ENCODE measurements at places on chromosomes 6 and 20.

DNA sequence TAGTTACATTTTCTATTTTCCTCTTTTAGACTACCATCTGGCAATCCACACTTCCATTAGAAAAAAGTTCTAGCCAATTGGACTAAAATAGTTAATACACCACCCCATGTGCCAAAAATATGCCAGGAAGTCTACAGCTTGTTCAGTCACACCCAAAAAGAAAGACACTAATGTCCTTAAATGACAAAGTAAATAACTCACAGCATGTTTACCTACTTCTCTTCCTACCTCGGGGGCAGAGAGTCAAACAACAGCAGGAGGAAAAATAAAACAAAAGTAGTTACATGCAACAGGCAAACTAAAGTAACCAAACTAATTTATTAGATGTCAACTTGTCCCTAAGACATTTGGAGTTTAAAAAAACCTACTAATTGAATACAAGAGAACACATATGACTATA is 57.0 kb downstream of the UBE3D start:
- DNase-seq: no peak

GRCh38 chr20:45283551-45284057 is 23.0 kb upstream of the RBPJL start:
- no peak for DNase-seq

GRCh38 chr6:44065443-44066140 is 61.7 kb downstream of the MRPL14 start:
- no peak for DNase-seq

DNA sequence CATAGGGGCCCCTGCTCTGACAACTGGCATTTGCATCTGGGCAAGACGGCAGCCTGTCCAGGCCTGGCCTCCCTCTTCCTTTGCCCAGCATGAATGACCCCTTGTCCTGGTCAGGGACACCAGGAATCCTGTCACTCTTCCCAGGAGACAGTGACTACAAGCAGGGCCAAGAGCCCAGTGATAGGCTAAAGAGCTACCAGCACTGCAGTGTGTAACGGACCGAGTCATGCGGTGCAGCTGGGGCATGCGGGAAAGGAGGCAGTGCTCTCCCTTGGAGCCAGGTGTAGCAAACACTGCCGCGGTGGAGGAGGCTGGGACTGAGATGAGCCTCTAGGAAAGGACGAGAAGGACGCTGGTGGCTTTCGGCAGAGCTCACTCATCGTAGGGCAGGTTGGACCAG is 38.7 kb upstream of the DSP start:
- DNase-seq: no peak

DNA sequence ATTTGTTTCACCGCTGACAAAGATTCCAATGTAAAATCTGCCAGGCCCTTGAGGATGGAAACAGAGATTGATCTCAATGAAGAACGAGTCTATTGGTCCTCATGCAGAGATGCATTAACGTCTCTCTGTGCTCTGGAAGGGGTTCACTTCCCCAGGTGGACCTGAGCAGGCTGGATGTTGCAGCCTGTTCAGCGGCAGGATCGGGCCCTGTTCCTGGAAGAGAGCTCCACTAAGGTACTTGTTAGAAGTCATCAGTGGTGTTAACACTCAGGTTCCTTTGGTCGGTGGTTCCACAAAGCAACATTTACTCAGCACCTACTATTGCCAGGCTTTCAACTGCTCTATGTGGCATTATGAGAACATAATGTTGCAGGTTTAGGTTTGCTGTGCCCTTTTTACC is 107.5 kb downstream of the TCP11 start:
- no peak for DNase-seq
